HepG2 (cell line): ENCODE measurements at places on chromosomes 2 and 18. TPM values are rescaled to one million over a fixed set of nuclear protein-coding genes. Genes with fewer than 3 reads are reported as not detected.

The HOXD10 gene
- polyA plus RNA-seq = not detected in 2 replicates

The TTR gene
- polyA plus RNA-seq = 496 and 510 TPM in 2 replicates

The CAPN14 gene
- not detected in 2 replicates for polyA plus RNA-seq

The PRADC1 gene
- polyA plus RNA-seq = 11.6 and 12.1 TPM in 2 replicates

The MGAT4A gene
- polyA plus RNA-seq = 38.4 and 47.2 TPM in 2 replicates

The FBXO48 gene
- polyA plus RNA-seq = 0.86 and 1.1 TPM in 2 replicates

The RETSAT gene
- 61.0 and 88.0 TPM in 2 replicates for polyA plus RNA-seq

The CDKL4 gene
- 0.10 and 0.50 TPM in 2 replicates for polyA plus RNA-seq

The KLF11 gene
- polyA plus RNA-seq = 11.8 and 16.9 TPM in 2 replicates

The HAAO gene
- 35.2 and 36.1 TPM in 2 replicates for polyA plus RNA-seq

The STARD6 gene
- polyA plus RNA-seq = not detected in 2 replicates

The TNFAIP6 gene
- polyA plus RNA-seq = not detected in 2 replicates

The HOXD4 gene
- not detected in 2 replicates for polyA plus RNA-seq

The IL1RL2 gene
- polyA plus RNA-seq = 0.03 TPM in 1 of 2 replicates, not detected in the other

The TCF7L1 gene
- 0.15 and 0.24 TPM in 2 replicates for polyA plus RNA-seq

The SERPINB4 gene
- polyA plus RNA-seq = not detected in 2 replicates

The CFAP65 gene
- polyA plus RNA-seq = 0.03 and 0.05 TPM in 2 replicates

The CACNB4 gene
- 3.9 and 5.1 TPM in 2 replicates for polyA plus RNA-seq

The TMEM247 gene
- polyA plus RNA-seq = not detected in 2 replicates

The XPO1 gene
- polyA plus RNA-seq = 43.7 and 67.4 TPM in 2 replicates

The SMYD1 gene
- polyA plus RNA-seq = not detected in 2 replicates

The CCNT2 gene
- 20.5 and 22.1 TPM in 2 replicates for polyA plus RNA-seq

The CGREF1 gene
- polyA plus RNA-seq = 23.4 and 30.8 TPM in 2 replicates

The COL5A2 gene
- polyA plus RNA-seq = 0.83 and 0.90 TPM in 2 replicates

The RGPD4 gene
- not detected in 2 replicates for polyA plus RNA-seq

The RNU2-63P gene
- not detected in 2 replicates for polyA plus RNA-seq

The MAB21L4 gene
- polyA plus RNA-seq = 3.0 and 3.6 TPM in 2 replicates

The GPR45 gene
- not detected in 2 replicates for polyA plus RNA-seq

The CD8B2 gene
- not detected in 2 replicates for polyA plus RNA-seq

The CTAGE1 gene
- polyA plus RNA-seq = 0.01 TPM in 1 of 2 replicates, not detected in the other

The CFAP221 gene
- not detected in 2 replicates for polyA plus RNA-seq

The CHN1 gene
- polyA plus RNA-seq = 2.5 and 3.5 TPM in 2 replicates

The REG1B gene
- polyA plus RNA-seq = not detected in 2 replicates

The PROKR1 gene
- polyA plus RNA-seq = not detected in 2 replicates

The FZD7 gene
- 0.38 and 0.48 TPM in 2 replicates for polyA plus RNA-seq

The CLEC4F gene
- 0.12 and 0.14 TPM in 2 replicates for polyA plus RNA-seq

The RAB27B gene
- polyA plus RNA-seq = not detected in 2 replicates

The RPE gene
- 57.4 and 72.3 TPM in 2 replicates for polyA plus RNA-seq

The GATA6 gene
- 0.84 and 0.95 TPM in 2 replicates for polyA plus RNA-seq

The IL1F10 gene
- not detected in 2 replicates for polyA plus RNA-seq

The UGT1A10 gene
- polyA plus RNA-seq = 0.07 TPM in 1 of 2 replicates, not detected in the other

The SCN1A gene
- 14.9 and 19.9 TPM in 2 replicates for polyA plus RNA-seq

The GPATCH11 gene
- polyA plus RNA-seq = 3.0 and 3.8 TPM in 2 replicates

The TAF4B gene
- 2.0 and 2.2 TPM in 2 replicates for polyA plus RNA-seq

The DCC gene
- polyA plus RNA-seq = not detected in 2 replicates

The NPPC gene
- not detected in 2 replicates for polyA plus RNA-seq

The TCF23 gene
- polyA plus RNA-seq = 1.4 TPM in 2 replicates

The SNED1 gene
- polyA plus RNA-seq = 0.35 and 0.65 TPM in 2 replicates

The ANKRD30BL gene
- not detected in 2 replicates for polyA plus RNA-seq
